ENCODE measurements at places on chromosomes 7 and 10. TPM values are rescaled to one million over a fixed set of nuclear protein-coding genes. Genes with fewer than 3 reads are reported as not detected.
A peak's percentile ranks its signal among the peaks of the same experiment; 100 is the strongest.

DNA sequence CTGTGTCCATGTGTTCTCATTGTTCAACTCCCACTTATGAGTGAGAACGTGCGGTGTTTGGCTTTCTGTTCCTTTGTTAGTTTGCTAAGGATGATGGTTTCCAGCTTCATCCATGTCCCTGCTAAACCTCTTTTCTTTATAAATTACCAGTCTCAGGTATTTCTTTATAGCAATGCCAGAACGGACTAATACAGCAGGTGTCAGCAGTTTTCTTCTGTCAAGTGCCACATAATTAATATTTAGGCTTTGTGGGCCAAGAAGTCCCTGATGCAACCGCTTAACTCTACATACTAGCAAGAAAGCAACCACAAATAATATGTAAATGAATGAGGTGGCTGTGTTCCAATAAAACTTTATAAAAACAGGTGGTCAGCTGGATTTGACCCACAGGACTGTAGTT, 26.3 kb upstream of the C1QL3 start:
- no peak for DNase-seq

GRCh38 chr7:78690174-78690573, 763.3 kb downstream of the MAGI2 start:
- DNase-seq: no peak

Gene PLA2G12B
- total RNA-seq: not detected

DNA sequence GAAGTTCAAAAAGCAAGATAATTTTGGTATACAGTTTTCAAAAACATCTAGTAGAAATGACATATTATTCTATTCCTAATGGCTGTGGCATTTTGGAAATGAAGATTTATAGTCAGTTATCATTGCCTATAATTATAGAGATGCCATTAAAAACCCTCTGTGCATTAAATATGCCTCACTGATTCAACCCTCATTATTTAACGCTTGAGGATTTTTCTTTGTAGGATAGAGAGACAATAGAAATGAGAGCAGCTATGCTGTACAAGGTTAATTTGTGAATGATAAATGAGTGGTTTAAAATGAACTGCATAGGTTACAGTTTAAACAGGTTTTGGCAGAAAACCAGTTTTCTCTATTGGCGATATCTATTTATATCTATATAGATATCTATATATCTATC, 32.2 kb upstream of the SEMA3A start:
- no peak for DNase-seq

DNA sequence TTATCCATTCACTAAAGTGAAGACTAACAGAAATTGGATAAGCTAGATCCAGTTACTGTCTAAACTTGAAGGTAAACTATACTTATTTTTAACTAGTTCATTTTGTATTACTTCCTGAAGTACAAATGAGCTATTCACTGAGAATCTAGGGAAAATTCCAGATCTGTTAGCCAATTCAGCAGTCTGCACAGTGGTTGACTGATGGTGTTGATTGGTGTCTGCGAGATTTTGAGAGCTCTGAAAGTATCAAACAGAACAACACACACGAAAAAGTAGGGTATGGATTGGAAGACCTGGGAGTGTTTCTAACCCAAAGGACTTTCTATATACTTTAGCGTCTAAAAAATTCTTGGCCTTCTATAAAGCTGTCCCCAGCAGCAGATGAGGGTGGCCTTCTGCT, 33.6 kb upstream of the AGR2 start:
- DNase-seq: no peak

- no peak for DNase-seq
Measured at GRCh38 chr7:141342621-141343408, 208.4 kb upstream of the AGK start.

- DNase-seq: no peak
Measured at GRCh38 chr10:13795653-13796555, 209.1 kb downstream of the PRPF18 start.

DNA sequence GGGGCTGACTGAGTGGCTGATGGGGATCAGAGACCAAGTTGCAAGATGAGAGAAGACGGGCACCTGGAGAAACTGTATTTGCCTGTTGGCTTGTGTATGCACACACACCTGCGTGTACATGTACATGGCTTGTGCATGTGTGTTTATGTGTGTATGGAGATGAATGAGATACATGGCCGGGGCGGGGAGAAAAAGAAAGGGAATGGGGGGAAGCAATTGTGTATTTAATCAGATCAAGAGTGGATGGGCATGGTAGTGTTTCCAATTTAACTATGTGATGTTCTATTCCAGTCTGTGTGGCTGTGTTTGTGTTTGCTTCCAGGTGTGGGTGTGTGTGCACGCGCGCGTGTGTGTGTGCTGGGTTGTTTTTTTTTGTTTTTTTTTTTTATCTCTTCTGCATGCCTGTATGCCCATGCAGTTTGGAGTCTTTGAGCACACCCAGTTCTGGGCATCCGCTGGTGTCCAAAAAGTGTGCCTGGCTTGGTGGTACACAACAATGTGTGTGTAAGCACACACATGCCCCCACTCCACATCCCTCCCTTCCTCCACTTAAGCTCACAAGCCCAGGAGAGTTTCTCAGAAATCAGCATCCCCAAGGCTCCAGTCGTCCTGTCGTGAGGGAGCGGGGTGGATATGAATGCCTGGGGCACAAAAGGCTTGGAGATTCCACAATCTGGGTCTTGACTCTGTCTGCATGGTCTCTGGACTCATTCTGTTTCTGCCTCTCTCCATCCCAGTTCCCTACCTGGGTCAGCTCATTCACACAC, 2.5 kb upstream of the VGF start:
- no peak for DNase-seq

- DNase-seq: no peak
Measured at GRCh38 chr10:62666275-62666674, 138.2 kb upstream of the ADO start.

- no peak for DNase-seq
Measured at GRCh38 chr7:82360591-82361368, 82.8 kb downstream of the CACNA2D1 start.

Gene STX1A
- total RNA-seq: 19.8 TPM

GRCh38 chr7:121752706-121753105, 120.3 kb upstream of the PTPRZ1 start:
- peak; percentile 64 for DNase-seq

Gene PAPSS2
- total RNA-seq: 19.6 TPM

DNA sequence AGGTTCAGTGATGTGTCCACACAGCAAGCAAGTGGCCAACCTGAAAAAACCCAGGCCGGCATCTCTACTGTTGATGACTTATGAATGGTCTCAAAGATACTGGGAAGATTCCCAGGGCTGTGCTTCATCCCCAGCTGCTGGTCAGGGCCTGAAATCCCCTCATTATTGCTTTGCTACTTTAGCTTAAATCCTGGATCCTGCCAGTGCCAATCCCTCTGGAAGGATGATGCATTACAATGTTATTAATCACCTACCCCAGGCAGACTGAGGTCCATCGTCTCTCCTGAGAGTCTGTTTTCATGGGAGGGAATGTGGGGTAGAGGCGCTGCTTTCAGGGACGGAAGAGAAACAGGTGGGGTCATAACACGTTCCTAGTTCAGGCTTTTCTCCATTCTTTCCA, 371.6 kb downstream of the RPS24 start:
- no peak for DNase-seq

Gene HECW1
- total RNA-seq: 21.8 TPM

DNA sequence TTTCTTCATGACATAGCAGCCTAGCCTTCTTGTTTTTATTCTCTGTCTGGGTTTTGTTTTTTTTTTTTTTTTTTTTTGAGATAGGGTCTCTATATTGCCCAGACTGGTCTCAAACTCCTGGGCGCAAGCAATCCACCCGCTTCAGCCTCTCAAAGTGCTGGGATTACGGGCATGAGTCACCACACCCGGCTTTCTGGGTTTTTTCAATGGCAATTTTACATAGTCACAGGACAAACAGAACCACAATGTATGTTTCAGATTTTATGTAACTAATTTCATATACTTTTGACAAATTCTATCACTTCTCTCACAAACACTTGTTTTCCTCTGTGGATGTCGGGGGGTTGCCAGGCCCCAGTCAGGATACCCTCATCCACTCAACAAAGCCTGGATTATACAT, 16.5 kb downstream of the DOCK4 start:
- no peak for DNase-seq

Gene MYL10
- total RNA-seq: not detected

- no peak for DNase-seq
Measured at GRCh38 chr10:57741751-57742150, 525.9 kb downstream of the IPMK start.

DNA sequence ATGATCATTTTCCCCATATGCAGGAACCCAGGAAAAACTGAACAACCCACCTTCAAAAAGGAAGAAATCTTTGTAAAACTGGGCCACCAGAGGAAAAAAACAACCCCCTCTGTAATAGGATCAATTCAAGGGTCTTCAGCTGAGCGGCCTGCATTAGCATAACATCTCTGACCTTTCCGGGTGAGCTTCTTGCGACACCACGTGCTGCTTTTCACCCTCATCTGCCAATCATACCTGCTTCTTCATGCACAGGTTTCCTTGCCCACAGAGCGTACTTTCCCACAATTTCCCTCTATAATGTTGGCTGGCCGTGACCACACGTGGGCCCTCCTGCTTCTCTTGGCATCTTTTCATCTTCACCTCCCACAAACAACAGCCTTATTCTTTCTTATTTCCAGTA, 284.3 kb upstream of the NEBL start:
- DNase-seq: no peak

DNA sequence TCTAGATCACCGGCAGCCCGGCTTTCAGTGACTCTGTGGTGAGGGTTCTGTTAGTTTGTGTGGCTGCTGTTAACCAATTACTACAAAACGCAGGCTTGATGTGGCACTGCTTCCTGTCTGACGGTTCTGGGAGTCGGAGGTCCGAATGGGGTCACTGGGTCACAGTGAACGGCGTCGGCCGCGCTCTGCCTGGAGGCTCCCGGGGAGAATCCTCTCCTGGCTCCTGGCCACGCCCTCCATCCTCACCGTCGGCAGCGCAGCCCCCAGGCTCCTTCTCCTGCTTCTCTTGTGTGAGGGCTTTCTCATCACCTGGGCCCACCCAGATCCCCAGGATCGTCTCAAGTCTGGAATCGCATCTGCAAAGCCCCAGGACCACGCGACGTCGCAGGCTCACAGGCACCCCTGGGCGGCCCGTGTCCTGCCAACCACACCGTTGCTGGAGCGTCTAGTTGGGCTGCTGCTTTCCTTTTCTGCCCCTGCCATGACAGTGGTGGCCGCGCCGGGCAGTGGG, 31.8 kb upstream of the NKX6-2 start:
- DNase-seq: no peak

DNA sequence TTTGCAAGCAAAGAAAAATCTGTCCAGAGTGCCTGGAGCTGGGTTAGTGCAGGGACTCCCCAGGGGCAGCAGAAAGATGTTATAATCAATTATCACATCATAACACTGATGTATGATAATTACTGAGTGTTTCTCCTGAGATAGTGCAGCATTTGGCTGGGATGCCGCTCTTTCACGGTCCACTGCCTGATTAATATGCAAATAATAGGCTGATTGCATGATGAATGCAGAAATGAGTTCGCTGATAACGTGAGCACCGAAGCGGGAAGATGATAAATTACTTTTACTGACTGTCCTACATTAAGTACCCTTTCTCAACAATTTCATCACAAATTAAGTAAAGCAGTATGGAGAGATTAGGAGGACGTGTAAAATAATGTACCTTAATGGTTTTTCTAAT, 71.4 kb upstream of the SH2B2 start:
- no peak for DNase-seq

GRCh38 chr7:133945497-133945896, 181.6 kb upstream of the LRGUK start:
- no peak for DNase-seq

DNA sequence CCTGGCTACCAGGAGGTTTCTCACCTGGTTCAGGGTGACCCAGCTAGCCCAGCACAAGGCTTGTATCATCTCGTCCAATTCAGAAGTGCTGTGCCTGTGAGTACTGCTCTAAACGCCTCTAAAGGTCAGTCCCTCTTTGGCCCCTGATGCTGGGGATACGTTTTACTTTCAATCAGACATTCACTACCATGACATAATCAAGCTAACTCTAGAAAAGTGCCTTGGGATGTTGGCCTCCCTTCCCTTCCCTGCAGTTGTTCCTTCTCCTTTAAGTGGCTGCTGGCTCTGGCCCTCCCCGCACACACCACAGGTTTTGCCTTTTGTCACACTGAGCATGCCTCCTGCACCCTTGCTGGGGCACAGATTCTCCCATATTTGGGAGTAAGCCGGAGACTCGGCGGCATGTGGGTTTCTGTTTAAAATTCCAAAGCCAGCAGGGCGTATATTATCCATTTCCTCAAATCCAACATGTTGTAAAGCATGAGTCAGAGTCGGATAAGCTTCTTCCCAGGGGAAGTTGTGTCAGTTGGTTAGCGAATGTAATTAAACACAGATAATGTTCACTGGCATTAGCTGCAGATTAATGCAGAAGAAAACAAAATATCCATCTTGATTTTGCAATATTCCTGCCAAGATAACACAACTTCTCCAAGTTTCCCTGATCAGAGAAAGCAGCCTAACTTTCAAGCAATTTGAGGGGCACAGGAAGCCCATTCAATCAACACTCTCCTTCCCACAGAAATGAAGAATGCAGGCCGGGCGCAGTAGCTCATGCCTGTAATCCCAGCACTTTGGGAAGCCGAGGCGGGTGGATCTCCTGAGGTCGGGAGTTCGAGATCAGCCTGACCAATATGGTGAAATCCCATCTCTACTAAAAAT, 31.8 kb upstream of the VCL start:
- DNase-seq: peak; percentile 98

DNA sequence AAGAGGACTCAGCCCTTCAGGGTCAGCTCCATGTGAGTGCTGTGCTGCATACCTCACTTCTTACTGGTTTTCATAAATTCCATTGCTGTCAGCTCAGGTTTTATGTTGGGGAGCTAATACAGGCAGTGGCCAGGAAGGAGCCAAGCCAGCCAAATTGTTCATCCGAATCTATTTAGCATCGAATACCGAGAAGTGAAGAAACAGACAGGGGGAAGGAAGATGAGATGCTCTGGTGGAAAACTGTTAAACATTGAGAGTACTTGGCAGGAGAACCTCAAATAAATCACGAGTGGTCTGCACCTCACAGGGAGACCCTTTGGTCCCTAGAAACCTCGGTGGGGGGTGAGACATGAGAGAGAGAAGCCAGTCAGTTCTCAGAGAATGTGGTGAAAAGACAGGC, 196.0 kb upstream of the TMEM72 start:
- no peak for DNase-seq

Gene CALML3
- total RNA-seq: not detected

DNA sequence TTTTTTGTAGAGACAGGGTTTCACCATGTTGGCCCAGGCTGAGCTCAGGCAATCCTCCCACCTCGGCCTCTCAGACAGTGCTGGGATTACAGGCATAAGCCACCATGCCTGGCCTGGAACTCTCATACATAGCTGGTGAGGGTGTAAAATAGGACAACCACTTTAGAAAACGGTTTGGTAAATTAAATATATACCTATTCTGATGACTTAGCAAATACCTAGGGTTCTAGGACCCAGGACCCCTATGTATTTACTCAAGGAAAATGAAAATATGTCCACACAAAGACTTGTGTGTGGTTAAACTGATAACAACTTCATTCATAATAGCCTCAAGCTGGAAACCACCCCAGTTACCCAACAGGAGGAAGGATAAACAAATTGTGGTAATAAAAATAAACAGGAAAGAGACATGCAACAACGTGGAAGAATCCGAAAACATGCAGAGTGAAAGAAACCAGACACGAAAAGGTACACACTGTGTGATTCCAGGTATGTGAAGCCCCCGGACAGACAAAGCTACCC, 52.7 kb downstream of the CARD11 start:
- no peak for DNase-seq
